ENCODE measurements at places on chromosomes 12 and 14. TPM values are rescaled to one million over a fixed set of nuclear protein-coding genes. Genes with fewer than 3 reads are reported as not detected.

DNA sequence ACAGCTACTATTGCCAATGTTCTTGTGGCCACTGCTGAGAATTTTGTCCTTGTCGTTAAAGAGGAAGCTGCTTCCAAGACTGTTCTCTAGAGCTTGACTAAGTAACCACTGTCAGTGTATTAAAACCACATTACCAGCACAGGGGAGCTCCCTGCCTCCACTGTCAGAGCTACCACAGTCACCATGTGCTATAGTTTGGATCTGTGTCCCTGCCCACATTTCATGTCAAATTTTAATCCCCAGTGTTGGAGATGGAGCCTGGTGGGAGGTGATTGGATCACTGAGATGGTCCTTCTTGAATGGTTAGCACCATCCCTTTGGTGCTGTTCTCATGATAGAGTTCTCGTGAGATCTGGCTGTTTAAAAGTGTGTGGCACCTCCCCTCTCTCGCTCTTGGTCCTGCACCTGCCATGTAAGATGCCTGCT lies 23.2 kb upstream of the RAP1B start:
- peak; percentile 81 for DNase-seq

DNA sequence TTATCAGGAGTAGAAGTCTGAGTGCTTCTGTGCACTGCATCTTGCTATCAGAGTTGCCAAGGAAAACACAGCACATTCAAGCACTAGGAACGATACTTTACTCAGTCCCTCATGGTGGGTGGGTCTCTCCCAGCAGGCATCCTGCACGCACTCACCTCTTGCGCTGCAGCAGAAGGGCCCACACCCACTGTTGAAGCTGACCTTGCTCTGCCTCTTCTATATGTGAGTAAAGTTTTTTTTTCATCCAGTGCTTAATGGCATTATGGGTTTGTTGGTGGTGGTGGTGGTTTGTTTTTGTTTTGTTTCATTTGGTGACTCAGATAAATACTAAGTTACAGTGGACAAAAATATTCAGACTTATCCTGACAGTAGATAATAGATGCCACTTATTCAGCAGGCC lies 348.5 kb downstream of the EGLN3 start:
- DNase-seq: no peak

The CD163L1 gene
- total RNA-seq: not detected

- no peak for DNase-seq
Measured at GRCh38 chr12:15208871-15209656, 12.2 kb downstream of the RERG start.

DNA sequence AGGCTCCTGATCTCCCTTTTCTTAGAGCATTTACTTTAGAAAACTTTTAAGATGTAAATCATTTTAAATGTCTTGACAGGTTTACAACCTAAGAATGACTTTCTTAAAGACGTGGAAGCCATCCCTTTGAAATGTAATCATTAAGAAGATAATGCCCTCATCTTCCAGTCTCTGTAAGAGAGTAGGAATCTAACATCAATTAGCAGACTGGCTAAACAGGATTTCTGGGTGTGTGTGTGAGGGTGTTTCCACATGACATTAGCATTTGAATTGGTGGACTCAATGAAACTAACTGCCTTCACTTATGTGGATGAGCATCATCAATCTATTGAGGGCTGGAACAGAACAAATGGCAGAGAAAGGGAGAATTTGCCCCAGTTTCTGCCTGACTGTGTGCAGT lies 329.5 kb downstream of the RPL10L start:
- DNase-seq: no peak

GRCh38 chr12:103505371-103506236 lies 9.8 kb upstream of the C12orf42 start:
- DNase-seq: peak; percentile 85

- peak; percentile 45 for DNase-seq
Measured at GRCh38 chr12:138898-139534, 72.4 kb downstream of the IQSEC3 start.

The MAP3K9 gene
- 6.5 TPM for total RNA-seq

- no peak for DNase-seq
Measured at GRCh38 chr12:122403115-122403770, 19.2 kb downstream of the CLIP1 start.

The PLEKHG7 gene
- not detected for total RNA-seq

- no peak for DNase-seq
Measured at GRCh38 chr12:68695454-68695853, 8.7 kb downstream of the NUP107 start.

DNA sequence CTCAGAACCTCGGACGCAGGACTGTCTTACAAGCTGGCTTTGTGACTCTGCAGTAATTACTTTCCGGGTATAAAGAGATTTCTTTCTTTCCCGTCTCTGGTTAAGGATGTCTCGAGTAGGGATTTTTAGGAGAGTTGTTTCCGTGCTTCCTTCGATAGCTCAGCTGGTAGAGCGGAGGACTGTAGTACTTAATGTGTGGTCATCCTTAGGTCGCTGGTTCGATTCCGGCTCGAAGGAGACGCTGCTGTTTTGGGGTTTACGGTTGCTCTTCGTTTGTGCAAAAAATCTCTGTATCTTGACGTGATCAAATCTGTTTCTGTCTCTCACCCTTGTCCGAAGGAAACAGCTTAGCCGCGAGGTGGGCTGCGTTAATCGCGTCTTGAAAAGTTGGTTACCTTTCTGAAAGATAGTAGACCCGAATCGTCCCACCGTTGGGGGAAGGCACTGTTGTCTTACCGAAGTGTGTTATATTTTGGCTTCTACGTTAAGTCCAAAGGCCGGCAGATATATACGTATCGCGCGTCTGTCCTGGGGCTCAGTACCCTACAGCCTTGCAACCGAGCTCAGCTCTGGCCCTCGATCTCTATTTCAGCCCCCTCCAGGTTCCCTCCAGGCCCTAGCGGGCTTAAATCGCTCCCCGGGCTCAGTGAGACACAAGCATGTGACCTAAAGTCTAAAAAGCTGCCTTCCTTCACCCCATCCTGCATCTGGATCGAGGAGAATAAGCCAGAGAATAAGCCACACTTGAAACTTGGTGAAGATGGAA lies 1.1 kb upstream of the RNASE4 start:
- peak; percentile 88 for DNase-seq

The TAS2R30 gene
- 2.1 TPM for total RNA-seq

The MYH6 gene
- 1.0 TPM for total RNA-seq

The RAB21 gene
- total RNA-seq: 71.4 TPM

- DNase-seq: no peak
Measured at GRCh38 chr14:100840286-100841065, 14.6 kb downstream of the MEG3 start.

The BATF gene
- 81.3 TPM for total RNA-seq

The KLRC1 gene
- total RNA-seq: 15.9 TPM

The A2ML1 gene
- total RNA-seq: not detected

The RGS6 gene
- 3.1 TPM for total RNA-seq

GRCh38 chr12:121388421-121388981 lies 11.4 kb upstream of the RNF34 start:
- peak; percentile 42 for DNase-seq

The FLRT2 gene
- not detected for total RNA-seq

- no peak for DNase-seq
Measured at GRCh38 chr12:95151406-95151805, 65.9 kb downstream of the FGD6 start.

The ZNF891 gene
- 2.0 TPM for total RNA-seq

DNA sequence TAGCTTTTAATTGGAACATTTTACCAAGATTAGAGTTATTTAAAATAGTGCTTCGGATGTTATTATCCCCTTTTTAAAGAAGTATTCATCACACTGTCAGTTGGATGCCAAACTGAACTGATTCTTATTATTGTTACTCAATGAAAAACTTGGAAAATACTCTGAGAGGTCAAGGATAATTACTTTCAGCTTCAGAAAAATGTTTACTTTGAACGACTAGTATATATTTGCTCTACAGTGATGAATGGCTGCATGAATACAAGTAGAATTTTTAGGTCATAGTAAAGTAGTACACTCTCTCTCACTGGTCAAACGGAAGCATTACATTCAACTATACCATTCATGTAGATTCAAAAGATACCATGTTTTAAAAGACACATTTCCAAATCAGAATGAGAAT lies 269.2 kb downstream of the CCDC91 start:
- no peak for DNase-seq

DNA sequence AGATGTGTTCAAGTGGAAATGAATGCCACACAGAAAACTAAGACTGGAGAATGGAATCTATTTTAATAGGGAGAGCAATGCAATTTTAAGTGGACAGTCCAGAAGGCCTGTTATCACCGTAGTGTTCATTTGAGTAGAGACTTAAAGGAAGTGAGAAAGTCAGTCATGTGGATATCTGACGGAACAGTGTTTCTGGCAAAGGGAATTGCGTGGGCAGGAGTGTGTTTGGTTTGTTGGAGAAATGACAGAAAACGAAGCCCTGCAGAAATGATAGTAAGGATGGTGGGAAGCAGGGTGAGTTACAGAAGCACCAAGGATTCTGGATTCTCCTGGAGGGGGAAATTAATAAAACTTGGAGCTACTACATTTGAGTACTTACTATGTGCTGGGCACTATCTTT lies 776.6 kb downstream of the MED13L start:
- DNase-seq: no peak

DNA sequence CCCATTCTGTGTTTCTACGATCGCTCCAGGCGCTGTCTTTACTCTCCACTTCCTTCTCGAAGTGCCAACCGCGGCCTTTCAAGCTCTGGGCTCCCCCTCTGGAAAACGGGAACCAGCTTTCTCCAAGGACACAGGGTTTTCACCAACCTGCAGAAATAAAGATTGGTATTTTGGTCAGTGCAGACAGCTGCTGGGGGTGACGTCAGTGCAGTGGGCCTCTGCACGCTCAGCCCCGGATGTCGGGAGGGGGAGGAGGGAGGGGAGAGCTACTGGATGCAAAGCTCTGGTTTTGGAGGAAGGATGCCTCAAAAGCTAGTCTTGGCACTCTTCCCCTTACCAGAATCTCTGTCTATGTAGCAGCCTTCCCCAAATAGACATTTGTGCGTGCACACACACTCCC lies 19.9 kb downstream of the HRK start:
- DNase-seq: peak; percentile 79

- DNase-seq: no peak
Measured at GRCh38 chr12:59070322-59070933, 150.1 kb upstream of the LRIG3 start.

The PMEL gene
- 0.37 TPM for total RNA-seq

DNA sequence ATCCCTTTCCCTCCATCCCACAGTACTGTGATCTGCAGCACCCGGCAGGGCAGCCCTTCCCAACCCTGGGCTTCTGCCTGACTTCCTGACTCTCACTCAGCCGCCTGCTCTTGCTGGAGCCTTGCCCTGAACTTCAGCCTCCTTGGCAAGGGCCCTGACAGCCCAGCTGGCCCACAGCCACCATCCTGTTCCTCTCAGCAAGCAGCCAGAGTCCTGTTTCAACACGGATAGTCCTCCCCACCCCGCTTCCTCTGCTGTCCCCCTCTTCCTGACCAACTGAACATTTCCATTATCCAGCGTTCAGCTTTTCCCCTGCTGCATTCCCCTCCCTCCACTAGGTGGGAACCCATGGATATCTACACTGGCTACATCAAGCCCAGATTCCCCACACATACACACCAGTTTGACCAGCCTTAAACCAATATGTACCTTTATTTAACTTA lies 74.0 kb upstream of the MDM1 start:
- no peak for DNase-seq

GRCh38 chr12:56046027-56046780 lies 4.5 kb downstream of the RPS26 start:
- no peak for DNase-seq

DNA sequence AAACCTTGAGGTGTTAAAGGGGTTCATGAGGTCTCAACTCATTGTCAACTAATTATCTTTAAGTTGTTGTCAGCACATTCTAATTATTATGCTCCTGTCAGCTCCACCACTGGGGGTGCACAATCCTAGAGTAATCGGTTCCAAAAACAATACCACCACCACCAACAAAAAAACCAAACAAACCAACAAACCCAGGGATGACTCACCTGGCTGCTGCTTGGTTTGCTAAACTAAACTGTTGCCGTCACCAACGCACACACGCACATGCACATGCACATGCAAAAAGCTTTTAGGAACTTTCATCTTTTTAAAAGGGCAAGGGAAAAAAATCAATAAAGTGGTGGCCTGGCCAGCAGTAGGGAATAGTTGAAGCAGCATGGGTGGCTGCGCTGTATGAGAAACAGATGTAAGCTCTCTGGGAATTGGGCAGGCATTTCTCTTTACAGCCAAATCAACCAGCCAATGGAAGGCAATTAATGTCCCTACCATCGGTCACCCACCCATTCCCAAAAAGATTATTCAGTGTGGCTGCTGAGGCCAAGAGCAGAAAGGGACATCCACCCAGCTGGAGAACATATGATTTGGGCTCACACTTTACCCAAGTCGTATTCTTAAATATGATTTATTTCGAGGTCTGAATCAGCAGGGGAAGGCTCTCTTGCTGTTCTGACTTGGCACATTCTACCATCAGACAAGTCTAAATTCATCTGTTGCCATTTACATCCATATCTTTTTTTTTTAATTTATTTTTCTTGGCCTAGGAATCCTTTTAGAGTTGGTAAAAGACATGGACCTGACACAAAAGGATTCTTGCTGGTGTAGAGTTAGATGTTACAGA lies 20.0 kb downstream of the TMEM30B start:
- DNase-seq: no peak

- no peak for DNase-seq
Measured at GRCh38 chr12:67911789-67912188, 77.5 kb upstream of the IFNG-AS1 start.

DNA sequence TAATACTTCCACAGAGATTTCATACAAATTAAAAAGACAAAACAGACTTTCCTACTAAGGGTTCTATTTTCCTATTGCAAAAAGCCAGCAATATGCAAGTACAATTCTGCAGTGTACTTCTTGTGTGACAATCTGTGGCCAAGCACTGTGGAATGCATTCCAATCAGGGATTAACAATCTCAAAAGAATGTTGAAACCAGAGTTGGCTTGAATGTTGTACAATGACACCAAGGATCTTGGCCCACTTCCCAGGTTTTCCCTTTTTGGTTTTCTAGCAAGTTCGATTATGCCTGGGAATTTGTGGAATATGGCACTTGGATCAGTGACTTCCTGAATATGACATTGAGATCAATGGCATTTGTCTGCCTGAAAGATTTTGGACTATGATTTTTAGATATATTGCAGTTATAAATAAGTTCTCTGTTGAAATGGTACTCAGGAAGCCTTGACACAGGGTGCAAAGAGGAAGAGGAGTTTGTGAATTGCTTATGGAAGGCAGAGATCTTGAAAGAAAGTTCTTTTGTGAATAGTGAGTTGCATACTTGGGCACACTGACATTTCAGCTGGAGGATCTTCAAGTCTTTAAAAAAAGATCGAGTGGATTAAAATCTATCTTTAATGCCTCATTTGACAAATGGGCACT lies 81.4 kb upstream of the FERMT2 start:
- no peak for DNase-seq

DNA sequence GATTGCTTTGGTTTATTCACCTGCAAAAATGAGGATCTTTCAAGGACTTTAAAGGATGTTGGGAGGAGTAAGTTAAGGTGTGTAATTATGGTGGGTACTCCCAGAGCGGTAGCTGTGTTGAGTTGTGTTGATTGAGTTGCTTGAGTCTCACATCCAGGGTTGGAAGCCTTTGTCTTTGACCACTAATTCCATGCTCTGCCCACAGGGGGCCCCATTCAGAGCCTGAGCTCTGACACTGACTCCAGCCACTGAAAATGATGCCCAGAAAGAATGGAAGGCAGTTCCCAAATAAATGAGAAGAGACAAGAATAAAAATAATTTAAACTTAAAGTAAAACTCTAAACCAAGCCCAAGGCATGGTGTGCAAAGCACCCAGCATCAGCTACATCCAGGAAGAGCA lies 237.4 kb upstream of the PWP1 start:
- DNase-seq: no peak

The PAN2 gene
- total RNA-seq: 48.7 TPM

- DNase-seq: no peak
Measured at GRCh38 chr14:61462566-61463193, 141.3 kb downstream of the PRKCH start.

Measured in activated CD8-positive, alpha-beta memory T cell treated with anti-CD3 and anti-CD28 coated beads, Interleukin-2, amount 10 ng/mL, durations not matched to agents 7 days and 5 days (primary cell).